ENCODE measurements at places on chromosomes 7 and 10. TPM values are rescaled to one million over a fixed set of nuclear protein-coding genes. Genes with fewer than 3 reads are reported as not detected.

DNA sequence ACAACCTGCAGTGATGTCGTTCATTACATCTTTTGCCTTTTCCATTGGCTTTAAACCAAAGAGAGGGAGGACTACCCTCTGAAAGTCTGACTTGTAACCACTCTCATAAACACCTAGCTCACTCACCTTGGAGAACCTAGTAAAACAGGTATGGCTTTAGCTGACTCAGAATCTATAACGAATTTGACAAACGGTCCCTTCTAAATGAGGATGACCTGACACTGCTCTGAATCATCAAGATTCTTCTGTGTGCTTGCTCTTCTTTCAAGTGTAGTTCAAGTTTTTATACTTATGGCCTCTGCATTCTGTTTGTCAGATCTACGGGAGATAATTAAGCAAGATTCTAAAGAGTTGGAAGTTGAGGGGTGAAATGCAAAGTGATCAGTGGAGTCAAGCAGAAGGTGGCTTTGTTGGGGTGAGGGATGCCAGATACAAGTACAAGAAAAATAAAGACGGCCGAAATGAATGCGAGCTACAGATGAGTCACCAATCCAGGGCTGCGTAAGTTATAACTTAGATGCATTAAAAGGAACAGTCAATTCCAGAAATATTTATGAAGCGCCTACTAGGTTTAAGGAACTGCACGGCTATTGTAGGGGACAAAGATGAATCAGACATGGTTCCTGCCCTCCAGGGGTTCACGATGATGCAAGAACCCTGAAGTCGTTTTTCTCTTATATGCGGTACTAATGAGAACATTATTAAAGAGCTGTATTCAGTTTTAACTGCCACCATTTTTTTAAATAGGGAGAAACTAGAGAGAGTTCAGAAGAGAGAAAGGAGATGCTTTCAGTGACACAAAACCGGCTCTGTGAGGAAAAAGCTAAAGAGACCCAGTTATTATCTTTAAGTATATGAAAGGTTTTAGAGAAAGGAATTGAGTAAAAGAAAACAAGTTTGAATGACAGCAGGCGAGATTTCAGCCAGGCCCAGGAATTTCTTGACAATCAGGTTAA is 6.5 kb downstream of the HIPK2 start:
- peak; percentile 72 for DNase-seq

GRCh38 chr7:18702071-18702829 is 206.7 kb downstream of the HDAC9 start:
- DNase-seq = no peak

The DRGX gene
- total RNA-seq = not detected

The ZNF425 gene
- total RNA-seq = 2.5 TPM

The ADRA2A gene
- 0.53 TPM for total RNA-seq

The VAX1 gene
- not detected for total RNA-seq

All from SJSA1 (cell line).